Calu3 (cell line): ENCODE measurements at places on chromosomes 2 and 18. TPM values are rescaled to one million over a fixed set of nuclear protein-coding genes. Genes with fewer than 3 reads are reported as not detected.

DNA sequence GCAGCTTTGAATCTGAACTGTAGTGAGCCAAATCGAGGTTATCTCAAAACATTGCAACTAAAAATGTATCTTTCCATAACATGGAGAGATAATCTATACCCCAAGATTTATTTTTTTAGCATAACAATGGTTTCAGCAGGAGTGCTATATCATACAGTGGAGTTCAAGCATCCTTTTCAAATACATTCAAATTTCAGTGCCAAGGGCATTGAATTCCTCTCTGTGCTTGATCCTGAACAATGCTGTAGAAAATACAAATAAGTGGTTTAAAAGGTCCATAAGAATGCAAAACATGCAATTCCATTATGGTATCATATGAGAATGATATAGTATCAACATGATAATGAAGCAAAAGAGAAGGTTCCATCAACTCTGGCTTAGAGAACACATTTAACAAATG is 201.7 kb downstream of the TXNL1 start:
- H3K4me1 ChIP-seq = peaks cover 10% of the 10 kb centered on the region
- no peak for DNase-seq
- no peaks in the 10 kb centered on the region for H3K36me3 ChIP-seq
- no peak overlapping the region for H3K27ac ChIP-seq

GRCh38 chr2:239594019-239594771 is 193.4 kb upstream of the HDAC4 start:
- no peaks in the 10 kb centered on the region for H3K4me1 ChIP-seq
- no peak overlapping the region for H3K27ac ChIP-seq
- peaks cover 42% of the 10 kb centered on the region for H3K27me3 ChIP-seq

The RUFY4 gene
- total RNA-seq = 0.21 and 2.6 TPM in 2 replicates

The LCLAT1 gene
- total RNA-seq = 45.0 and 47.6 TPM in 2 replicates

- no peaks in the 10 kb centered on the region for H3K36me3 ChIP-seq
- peaks cover 7% of the 10 kb centered on the region for H3K4me1 ChIP-seq
- H3K27ac ChIP-seq = no peak overlapping the region
- DNase-seq = no peak
- H3K4me3 ChIP-seq = no peak overlapping the region
Observed at GRCh38 chr18:58566556-58567292, 62.2 kb downstream of the ALPK2 start.

The G6PC2 gene
- total RNA-seq = not detected in 2 replicates

The LDLRAD4 gene
- 0.44 and 0.50 TPM in 2 replicates for total RNA-seq
